Activated naive CD4-positive, alpha-beta T cell treated with anti-CD3 and anti-CD28 coated beads, Interleukin-2, amount 50 U/mL, for 16 hours (primary cell): ENCODE measurements at places on chromosomes 6 and 20.

DNA sequence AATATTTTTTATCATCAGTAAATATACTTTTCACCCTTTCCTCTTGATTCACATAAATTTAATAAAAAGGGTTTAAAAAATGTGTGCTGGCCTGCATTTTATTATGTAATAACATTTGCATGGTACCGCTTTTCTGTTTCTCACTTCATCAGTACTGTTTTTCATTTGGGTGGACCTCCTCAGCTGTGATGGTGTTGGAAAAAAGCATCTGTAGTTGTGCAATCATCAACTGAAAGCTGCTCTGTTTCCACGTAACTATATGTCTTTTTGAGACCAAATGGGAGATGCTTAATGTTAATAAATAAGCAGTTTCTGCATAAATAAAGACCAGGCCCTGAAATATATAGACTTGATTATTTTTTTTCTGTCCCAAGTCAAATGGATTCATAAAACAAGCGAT, 31.6 kb upstream of the CENPW start:
- no peak for DNase-seq

DNA sequence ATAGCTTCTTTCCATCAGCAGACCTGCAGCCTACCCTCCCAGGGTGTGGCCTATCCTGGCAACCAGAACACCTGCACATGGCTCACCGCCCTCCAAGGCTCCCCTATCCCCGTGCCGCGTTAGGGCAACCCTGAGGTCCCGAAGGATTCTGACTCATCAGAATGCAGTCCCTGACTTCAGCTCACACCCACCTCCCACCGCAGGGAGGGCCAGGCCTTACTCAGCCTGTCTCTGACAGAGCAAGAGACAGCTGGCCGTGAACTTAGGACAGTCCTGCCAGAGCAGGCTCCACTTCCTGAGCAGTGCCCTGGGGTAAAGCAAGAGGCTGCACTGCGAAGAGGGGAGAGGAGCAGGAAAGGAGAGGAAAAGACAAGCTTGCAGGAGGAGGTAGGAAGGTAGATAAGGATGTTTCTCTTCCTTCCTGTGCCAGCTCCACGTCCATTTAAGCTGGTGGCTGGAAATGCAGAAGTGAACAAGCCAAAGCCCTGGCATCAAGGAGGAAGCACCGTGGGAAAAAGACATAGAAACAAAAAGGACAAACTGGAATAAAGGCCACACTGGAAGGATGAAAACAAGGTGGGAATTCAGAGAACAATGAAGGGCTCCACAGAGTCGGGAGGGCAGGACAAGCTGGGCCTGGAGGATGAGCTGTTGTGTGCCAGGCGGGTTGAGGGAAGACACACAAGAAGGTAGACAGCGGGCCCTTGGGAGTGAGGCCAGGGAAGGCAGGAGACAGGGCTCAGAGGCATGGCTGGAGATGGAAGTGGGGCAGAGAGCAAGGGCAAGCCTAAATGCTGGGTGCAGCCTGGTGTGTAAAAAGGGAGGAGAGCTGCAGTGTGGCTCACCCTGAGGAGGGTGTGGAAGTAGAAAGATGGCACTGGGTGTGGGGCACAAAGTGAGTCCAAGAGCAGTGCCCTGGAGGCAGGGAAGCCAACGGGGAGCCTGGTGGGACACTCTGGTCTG, 102.7 kb downstream of the SLC23A2 start:
- DNase-seq = no peak

- DNase-seq = no peak
Measured at GRCh38 chr6:89613790-89614189, 24.8 kb downstream of the LYRM2 start.

DNA sequence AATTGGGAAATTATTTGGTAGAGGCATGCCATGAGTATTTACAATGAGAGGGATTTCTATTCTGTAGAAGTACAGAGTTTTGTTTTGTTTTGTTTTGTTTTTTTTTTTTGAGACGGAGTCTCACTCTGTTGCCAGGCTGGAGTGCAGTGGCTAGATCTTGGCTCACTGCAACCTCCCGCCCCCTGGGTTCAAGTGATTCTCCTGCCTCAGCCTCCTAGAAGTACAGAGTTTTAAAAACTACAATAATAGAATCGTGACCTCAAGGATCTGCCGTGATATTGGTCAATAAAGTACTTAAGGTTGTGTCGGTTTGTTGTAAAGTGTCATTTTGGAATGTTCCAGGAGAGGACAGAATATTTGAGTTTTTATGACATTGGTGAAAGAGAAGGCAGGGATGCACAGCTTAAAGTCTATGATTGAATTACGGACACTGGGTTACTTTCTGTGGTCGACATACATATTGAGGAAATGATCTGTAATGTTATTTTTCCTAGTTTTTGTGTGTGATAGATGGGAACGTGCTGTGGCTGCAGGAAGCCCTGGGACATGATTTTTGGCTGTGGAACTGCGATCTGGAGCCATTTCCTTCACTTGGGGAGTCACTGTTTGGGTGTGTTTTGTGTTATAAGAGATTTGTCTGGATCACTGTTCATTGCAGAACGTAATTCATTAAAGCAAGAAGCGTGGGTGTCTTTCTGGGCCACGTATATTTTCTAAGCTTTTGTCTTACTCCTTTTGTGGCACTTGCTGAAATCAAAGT, 59.6 kb downstream of the TIAM2 start:
- no peak for DNase-seq

DNA sequence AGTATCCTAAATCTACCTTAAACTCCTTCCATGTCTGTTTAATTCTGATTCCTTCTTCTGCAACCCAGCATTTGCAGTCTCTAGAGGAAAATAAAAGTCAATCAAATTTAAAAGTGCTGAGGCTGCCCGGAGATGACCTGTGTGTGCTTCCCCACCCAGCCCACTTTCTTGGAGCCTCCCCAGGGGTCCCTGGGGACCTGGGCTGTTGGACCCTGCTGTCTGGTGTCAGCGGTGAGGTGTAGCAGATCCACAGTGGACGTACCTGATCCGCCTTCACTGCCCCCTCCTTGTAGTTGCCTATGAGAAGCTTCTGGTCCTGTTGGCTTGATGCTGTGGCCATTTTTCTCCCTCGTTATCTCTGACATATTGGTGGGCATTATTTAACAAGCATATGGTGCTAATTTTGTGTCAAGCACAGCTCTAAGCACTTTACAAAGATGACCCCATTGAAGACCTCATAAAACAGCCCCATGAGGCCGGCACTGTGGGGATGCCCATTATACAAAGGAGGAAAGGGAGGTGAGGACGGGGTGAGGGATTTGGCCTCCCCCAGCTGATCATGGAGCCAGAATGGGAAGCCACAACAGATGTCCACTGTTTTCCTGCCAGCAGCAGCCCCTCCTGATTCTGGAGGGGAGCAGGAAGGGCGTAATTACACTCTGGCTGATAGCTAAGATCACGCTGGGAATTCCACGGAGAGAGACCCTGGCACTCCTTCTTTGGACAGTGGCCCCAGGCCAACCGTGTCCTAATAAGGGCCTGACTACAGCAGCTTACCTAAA, 628.2 kb downstream of the CDH26 start:
- DNase-seq = no peak

DNA sequence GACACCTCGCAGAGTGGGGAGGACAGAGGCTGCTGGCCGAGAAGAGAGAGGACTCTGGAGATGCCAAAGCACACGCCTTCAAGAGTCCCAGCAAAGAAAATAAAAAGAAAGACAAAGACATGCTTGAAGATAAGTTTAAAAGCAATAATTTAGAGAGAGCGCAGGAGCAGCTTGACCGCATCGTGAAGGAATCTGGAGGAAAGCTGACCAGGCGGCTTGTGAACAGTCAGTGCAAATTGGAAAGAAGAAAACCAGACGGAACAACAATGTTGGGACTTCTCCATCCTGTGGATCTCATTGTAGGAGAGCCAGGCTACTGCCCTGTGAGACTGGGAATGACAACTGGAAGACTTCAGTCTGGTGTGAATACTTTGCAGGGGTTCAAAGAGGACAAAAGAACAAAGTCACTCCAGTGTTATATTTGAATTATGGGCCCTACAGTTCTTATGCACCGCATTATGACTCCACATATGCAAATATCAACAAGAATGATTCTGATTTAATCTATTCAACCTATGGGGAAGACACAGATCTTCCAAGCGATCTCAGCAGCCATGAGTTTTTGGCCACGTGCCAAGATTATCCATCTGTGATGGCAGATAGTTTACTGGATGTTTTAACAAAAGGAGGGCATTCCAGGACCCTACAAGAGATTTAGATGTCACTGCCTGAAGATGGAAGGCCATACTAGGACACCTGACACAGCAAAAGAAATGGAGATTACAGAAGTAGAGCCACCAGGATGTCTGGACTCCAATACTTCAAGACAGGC, 52.2 kb downstream of the REV3L start:
- no peak for DNase-seq

GRCh38 chr6:150176659-150177058, 33.8 kb downstream of the PPP1R14C start:
- no peak for DNase-seq

GRCh38 chr6:713351-713750, 20.4 kb upstream of the EXOC2 start:
- no peak for DNase-seq

DNA sequence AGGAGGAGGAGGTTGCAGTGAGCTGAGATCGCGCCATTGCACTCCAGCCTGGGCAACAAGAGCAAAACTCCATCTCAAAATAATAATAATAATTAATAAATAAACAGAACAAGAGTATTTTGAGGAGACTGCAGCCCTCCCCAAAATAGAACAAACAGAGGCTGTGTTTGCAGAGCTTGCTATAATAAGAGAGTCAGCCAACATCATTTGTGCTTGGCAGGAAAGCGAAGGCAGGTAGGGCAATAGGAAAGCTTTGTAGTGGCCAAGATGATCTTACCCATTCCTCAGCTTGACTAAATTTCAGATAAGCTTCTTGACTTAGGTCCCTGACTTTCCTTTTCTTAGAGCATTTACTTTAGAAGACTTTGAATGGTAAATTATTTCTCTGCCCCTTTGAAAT, 6.7 kb downstream of the C6orf141 start:
- DNase-seq = no peak

- DNase-seq = no peak
Measured at GRCh38 chr6:2517855-2518473, 232.8 kb downstream of the MYLK4 start.

- no peak for DNase-seq
Measured at GRCh38 chr6:63058601-63059000, 152.7 kb upstream of the FKBP1C start.
